Tibial artery (tissue), 4 donors: ENCODE measurements at places on chromosomes 7 and 10.

- no peak for DNase-seq
Measured at GRCh38 chr10:30098629-30099028, 39.2 kb upstream of the JCAD start.

- DNase-seq = no peak
Measured at GRCh38 chr7:44325811-44326241, 432 bp upstream of the CAMK2B start.

DNA sequence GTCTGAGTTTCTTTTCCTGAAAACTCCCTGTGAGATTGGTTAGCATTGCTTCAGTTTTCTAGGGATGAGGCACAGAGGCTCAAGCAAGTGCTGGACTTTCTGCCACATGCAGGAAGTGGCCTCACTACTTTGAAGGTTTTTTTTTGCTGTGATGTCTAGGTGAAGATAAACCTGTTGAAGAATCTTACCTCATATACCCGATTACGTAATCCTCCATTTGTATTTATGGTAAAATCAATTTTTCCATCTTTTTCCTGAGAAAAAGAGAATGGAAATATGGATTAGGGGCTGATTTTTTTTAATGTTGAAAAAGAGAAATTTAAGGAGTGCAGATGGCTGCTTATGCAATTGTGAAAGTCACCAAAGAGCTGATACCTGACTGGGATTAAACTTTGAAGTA is 23.4 kb downstream of the CBLL1 start:
- no peak for DNase-seq

GRCh38 chr10:22875581-22875980 is 52.3 kb upstream of the ARMC3 start:
- no peak for DNase-seq

GRCh38 chr7:158322616-158323530 is 264.8 kb downstream of the PTPRN2 start:
- DNase-seq = no peak

DNA sequence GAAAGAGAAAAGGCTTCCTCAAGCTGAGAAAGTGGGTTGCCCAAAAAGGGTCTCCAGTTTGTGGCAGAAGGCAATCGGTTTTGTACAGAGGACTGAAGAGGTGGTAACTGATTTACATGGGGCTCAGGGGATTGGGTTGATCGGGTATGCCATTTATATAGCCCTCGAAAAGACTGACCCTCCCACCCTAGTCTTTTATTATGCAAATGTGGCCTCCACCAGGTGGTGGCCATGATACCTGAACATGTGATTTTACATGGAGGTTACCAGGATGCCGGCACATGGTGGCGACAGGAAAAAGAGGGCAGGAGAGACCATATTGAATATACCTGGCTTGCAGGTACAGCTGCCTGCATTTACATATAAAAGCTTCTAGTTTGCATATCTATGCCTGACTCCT is 36.7 kb downstream of the ATE1 start:
- DNase-seq = no peak

GRCh38 chr7:36261019-36261754 is 108.1 kb downstream of the EEPD1 start:
- DNase-seq = no peak

GRCh38 chr10:29473087-29473356 is 161.7 kb downstream of the SVIL start:
- no peak for DNase-seq

DNA sequence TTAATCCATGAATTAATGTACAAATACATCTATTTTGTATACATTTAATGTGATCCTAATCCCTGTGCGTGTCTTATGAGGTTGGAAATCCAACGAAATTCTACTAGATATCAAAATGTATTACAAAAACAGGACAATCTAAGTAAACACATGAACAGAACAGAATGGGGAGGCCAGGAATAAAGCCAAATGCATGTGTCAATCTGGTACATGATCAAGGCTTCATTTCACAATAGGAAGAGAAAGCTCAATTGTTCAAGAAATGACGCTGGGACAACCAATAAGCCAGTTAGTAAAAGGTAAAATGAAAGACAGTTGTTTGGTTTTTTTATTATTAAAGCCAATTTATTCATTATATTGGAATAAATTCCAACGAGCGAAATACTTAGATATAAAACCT is 83.0 kb downstream of the COL13A1 start:
- DNase-seq = no peak

DNA sequence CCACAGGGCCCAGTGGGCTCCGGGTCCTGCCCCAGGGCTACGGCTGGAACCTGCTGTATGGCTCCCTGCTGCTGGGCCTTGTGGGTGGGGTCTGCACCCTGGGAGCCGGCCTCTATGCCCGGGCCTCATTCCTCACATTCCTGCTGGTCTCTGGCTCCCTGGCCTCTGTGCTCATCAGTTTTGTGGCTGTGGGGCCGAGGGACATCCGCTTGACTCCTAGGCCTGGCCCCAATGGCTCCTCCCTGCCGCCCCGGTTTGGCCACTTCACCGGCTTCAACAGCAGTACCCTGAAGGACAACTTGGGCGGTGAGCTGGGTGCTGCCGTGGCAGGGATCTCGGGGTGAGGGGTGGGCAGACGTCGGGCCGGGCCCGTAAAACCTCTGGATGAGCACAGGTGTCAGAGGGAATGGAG is 4.4 kb downstream of the SLC12A9 start:
- DNase-seq = no peak

DNA sequence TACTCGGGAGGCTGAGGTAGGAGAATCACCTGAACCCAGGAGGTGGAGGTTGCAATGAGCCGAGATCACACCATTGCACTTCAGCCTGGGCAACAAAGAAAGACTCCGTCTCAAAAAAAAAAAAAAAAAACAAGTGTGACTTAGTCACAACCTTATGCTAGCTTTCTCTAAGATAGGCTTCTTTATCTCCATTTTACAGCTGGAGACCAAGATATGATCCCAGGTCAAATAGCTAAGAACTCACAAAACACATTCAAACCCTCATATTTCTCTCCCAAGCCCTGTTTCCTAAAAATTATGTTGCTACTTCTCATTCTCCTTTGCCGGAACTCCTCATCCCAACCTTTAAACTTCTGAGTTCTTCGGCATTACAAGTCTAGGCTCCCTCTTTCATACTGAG is 13.0 kb upstream of the DHTKD1 start:
- no peak for DNase-seq

DNA sequence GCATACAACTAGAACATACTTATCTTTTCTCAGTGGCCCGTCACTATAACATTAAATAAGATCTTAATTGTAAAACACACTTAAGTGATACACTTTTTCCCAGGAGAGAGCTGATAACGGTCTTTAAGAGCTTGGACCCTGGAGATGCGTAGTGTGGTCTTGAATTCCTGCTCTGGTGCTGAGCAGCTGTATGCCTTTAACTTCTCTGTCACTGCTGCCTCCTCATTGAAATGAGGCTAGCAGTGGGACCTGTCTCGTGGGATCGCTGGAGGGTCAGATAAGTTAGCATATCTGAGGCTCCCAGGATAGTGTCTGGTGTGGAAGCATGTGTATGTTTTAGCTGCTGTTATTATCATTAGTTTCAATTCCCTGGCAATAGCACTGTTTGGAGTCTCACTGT is 194.9 kb downstream of the SDK1 start:
- no peak for DNase-seq
